ENCODE measurements at places on chromosomes 11 and 22. TPM values are rescaled to one million over a fixed set of nuclear protein-coding genes. Genes with fewer than 3 reads are reported as not detected.

DNA sequence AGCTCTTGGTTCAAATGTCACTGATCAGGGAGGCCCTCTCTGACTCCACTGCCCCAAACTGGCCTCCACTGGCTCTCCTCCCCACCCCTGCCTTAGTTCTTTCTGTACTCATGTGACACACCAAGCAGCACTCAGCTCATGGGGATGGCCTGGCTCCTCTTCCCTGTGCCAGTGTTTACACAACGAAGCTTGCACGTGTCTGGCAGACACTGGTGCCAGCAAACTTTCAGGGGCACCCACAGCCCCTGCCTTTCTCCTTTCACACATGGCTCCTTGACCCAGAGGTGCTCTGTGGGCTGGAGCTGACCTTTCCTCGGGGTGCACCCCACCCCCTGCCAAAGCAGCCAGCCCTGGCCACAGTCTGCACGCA, 37.6 kb upstream of the PARVG start:
- DNase-seq, result peak; percentile 82

Gene CHRM1
- total RNA-seq, result not detected

Gene APOA4
- total RNA-seq, result not detected

Gene SLC25A45
- total RNA-seq, result 4.1 TPM

DNA sequence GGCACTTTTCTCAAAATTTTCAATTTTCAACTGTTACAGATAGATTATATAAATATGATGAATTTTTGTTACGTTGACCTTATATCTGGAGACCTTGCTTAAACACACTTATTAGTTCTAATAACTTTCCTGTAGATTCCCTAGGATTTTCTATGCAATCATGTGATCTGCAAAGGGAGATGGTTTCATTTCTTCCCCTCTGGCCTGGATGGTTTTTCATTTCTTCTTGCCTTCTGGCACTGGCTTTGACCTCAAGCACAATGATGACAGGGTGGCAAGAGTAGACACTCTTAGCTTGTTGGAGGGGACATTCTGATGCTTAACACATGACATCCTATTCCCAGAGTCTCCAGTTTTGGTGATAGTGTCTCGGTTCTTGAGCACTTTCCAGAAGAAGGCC, 75.9 kb downstream of the DGCR2 start:
- no peak for DNase-seq

Gene A4GALT
- total RNA-seq, result 19.9 TPM

- DNase-seq, result peak; percentile 48
Observed at GRCh38 chr22:24093855-24094254, 82.8 kb downstream of the CABIN1 start.

DNA sequence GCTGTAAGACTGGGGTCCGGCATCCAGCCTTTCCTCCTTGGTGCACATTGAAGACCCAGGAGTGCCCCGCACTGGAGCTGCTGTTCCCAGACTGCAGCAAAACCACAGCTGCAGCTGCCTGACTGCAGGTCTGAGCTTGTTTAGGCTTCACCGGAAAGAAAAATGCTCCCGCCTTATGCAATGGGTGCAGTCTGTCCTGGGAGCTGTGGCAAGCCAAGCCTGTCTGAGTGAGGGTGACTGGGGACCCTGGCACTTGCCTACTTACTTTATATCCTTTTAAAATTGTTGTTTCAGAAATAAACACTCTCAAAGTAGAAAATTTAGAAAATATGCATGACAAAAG, 23.3 kb upstream of the CD44 start:
- DNase-seq, result no peak

DNA sequence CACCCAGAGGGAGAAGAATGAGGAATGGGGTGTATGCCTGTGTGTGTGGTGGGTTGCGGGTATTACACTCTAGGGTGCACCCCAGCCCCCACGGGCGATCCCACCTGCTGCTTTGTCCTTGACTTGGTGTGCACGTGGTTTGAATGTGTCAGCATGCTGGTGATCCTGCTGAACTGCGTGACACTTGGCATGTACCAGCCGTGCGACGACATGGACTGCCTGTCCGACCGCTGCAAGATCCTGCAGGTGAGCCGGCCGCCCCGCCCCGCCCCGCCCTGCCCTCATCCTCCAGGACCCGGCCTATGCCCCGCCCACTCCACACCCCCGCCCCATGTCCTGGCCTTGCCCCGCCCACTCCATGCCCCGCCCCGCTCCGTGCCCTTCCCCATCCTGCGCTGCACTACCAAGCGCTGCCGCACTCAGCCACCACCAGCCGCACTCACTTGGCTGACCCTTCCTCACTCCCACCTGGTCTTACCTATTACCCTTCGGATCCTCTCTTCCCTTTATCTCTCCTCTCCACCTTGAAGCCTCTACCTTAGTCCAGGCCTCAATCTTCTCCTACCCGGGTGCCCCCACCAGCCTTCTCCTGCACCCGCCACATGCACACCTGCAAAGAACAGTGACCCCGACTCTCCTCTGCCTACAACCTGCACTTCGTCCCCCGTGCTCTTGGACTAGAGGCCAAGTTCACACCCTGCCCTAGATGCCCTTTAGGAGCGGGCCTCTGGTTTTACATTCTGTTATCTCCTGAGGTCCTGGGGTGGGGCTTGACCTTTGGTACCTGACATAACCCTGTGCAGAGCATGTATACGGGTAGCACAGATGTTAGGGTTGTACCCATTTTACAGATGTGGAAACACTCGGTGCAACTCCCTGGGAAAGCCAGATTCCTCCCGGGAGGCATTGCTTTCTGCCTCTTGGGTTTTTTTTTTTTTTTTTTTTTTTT, 27.7 kb downstream of the CACNA1I start:
- DNase-seq, result peak; percentile 63

- no peak for DNase-seq
Observed at GRCh38 chr11:31264834-31265233, 104.7 kb downstream of the DCDC1 start.

Gene OR9I1
- total RNA-seq, result not detected

Gene MUC5AC
- not detected for total RNA-seq

DNA sequence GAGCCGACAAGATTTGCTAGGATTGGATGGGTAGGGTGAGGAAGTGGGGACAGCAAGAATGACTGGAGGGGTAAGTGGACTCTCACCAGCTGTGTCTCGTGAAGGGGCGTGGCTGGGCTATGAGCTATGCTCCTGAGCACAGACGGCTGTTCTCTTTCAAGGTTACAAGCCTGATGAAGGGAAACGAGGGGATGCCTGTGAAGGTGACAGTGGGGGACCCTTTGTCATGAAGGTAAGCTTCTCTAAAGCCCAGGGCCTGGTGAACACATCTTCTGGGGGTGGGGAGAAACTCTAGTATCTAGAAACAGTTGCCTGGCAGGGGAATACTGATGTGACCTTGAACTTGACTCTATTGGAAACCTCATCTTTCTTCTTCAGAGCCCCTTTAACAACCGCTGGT, 19.9 kb downstream of the F2 start:
- DNase-seq, result peak; percentile 27

Gene YPEL1
- 2.2 TPM for total RNA-seq

DNA sequence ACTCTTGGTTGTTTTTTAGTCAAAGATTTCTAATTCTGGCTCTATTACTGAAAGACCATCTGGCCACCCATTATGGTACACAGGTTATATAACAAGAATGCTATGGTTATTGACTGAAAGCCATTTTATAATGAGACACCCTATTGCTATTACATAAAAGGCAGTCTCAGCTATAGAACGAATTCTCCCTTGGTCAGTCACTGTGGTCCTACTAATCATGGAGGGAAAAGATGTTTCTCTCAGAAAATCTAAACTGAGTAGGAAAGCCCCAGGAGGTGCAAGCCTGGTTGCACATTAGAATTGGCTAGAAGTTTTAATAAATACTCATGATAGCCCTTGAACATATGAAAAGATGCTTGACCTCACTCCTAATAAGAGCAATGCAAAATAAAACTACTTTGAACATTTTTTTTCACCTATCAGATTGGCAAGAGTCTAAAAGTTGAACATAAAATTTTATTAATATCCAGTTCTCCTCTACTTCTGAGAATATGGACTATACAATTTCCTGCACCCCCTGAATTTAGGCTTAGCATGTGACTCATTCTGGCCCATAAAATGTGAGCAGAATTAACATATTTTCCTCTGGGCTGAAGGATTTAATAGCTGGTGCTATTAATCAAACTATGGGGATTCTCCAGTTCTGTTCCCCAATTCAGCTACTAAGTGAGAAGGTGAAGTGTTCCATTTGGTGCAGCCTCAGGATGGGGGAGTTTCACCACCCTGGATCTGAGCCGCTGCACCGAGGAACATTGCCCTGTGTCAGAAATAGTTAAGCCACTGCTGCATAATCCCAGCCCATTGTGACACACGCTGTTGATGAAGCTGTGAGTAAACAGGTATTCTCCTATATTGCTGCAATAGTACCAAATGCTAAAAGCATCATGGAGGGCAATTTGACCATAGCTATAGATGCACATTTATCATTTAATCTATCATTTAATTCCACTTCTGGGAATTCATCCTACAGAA, 11.5 kb upstream of the CRKL start:
- DNase-seq, result no peak

Gene FIBIN
- 30.0 TPM for total RNA-seq

DNA sequence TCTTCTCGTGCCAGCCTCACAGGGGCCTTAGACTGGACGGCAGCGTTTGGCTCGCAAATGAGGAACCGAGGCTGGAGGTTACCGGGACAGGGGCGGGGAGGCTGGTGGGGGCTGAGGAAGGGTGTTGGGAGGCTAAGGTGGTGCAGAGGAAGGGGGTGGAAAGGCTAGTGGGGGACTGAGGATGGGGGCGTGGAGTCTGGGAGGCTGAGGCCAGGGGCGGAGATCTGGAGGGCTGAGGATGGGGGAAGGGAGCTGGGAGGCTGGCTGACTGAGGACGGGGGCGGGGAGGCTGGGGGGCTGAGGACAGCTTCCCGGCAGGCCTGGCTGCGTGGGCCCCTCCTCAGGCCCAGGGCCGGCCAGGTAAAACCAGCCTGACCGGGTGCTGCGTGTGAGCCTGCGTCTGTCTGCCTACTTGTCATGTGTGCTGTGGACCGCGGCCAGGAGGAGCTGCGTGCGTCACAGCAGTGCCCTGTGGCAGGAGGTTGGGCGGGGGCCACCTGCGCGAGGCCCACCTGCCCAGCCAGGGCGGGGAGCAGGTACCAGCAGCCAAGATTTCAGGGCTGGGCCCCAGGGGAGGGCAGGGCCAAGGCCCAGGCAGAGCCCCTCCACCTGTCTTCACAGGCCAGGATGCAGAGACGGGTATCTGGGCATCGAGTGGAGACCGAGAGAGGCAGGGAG, 9.4 kb upstream of the PIM3 start:
- no peak for DNase-seq

DNA sequence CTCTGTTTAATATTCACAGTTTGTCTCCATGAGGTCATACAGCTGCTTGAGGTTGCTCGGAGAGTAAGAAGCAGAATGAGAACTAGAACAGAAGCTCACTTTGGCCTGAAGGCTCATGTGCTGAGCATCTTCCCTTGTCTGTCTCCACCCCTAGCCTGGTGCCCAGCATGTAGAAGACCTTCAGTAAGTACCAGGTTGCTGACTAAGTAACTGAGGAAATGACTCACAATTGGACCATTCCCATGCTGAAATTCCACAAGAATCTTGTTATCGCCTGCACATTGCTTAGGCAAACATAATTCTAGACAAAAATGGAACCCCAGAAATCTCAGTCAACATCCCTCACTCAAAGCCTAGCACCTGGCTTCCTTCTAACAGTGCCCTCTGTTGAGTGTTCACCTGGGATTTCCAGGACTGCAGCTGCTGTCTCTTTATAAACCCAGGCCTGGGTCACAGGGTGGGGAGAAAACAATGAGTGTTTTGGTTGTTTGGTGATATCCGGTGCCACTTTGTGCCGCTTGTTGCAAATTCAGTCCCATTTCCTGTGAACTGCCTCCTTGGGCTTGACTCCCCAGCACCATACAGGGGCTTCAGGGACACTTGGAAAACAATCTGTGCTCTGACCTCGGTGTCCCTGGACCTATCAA, 406.8 kb downstream of the ETS1 start:
- DNase-seq, result peak; percentile 87

DNA sequence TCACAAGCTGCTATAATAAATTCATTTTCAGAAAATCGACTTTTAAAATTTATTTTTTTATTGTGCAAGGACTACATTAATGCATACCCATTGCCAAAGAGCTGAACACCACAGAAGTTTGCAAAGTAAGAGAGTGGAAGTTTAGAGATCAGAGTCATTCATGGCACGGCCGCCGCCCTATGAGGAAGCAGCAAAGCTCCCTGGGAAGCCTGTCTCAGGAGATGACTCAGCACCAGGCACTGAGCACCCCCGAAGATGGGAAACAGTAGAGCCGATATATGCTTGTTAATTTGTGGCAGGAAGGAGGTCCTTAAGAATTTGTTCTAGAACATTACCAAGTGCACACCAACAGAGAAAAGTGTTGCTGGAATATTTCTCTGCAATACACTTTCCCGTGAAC, 693.7 kb downstream of the OPCML start:
- no peak for DNase-seq

Gene PHF21B
- not detected for total RNA-seq

DNA sequence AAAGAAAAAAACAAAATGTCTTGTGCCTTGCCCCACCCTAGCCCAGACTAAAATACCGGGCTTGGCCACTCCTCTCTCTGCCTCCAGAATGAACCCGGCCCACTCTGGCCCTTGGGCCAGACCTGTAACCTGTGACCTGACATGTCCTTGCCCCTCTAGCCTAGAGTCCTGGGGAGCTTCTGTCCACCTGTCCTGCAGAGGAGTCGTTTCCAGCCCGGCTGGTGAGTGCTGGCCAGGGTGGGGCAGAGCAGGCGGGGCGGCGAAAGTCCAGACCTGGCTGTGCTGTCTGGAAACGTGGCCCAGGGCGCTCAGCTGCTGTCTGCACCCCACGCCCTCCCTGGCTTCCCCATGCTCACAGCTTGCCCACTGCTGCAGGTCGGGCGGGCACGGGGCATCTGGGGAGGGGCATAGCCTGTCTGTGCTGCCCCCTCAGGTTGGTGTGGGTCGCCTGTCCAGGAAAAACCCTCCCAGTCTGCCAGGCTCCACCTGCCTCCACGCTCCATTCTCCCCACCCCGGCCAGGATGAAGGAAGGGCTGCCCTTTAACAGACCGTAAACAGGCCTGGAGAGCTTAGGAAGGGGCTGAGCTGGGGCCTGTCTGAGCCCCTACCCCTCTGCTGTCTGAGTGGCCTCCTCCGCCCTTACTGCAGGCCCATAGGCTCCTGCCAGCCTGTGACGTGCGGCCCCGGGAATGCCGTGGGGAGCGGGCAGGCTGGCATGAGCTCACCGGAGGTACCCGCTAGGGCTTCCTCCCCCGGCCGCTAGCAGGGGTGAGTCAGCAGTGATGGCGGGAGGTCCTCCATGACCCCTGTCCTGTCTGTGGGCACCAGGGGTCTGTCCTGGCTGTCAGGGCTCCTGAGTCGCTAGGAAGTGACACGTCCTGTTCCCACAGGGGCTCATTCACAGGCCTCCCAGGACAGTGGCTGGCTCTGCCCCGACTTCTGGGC, 1.9 kb downstream of the CD151 start:
- DNase-seq, result peak; percentile 98

Gene CDC42BPG
- 0.29 TPM for total RNA-seq

- DNase-seq, result peak; percentile 39
Observed at GRCh38 chr22:46047841-46048595, 71.1 kb upstream of the WNT7B start.

DNA sequence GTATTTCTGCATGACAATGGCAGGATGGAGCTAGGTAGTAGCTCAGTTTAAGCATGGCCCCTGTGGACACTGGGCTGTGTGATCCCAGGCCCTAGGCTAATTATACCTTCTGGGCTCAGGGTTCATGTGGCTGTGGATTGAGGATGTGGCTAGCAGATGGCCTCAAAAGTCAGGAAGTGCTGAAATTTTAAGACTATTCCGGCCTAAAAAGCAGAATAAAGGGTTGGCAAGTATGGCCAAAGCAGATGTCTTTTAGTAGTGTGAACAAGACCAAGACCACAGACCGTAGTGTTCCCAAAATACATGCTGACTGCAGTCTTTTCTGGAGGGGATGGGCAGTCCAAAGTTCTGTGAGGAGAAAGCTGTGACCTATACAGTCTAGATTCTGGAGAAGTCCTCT, 115.7 kb upstream of the RAG2 start:
- no peak for DNase-seq

GRCh38 chr11:79042824-79043223, 398.0 kb downstream of the TENM4 start:
- DNase-seq, result no peak
